ENCODE measurements at places on chromosomes 1 and 21.

GRCh38 chr21:16072221-16072620, 342.4 kb downstream of the USP25 start:
- no peak for DNase-seq

GRCh38 chr1:115672224-115673009, 30.6 kb downstream of the VANGL1 start:
- no peak for DNase-seq

- peak; percentile 59 for DNase-seq
Measured at GRCh38 chr1:198935306-198935921, 296.6 kb downstream of the PTPRC start.

- DNase-seq = no peak
Measured at GRCh38 chr21:17472592-17473271, 40.1 kb upstream of the CXADR start.

GRCh38 chr1:229104654-229105053, 166.3 kb upstream of the RAB4A start:
- no peak for DNase-seq

DNA sequence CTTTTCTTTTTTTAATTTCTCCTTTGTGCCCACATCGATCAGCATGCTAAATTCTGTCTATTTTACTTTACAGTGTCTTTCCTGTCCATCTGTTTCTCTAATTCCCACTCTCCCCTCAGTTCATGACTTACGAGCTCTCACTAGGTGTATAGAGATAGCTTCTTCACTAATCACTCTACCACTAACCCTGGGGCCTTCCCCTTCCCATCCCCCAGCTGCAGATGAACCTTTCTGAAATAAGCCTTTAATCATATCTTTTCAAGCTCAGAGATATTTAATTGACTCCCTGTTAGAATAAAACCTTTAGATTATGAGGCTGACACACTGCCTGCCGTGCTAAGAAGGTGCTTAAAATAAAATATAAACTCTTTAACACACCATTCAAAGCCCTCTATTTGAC, 66.3 kb upstream of the BMP8A start:
- DNase-seq = no peak

GRCh38 chr1:199194862-199195261, 556.0 kb downstream of the PTPRC start:
- DNase-seq = no peak

GRCh38 chr1:90325168-90325567, 330.3 kb downstream of the ZNF326 start:
- DNase-seq = no peak

DNA sequence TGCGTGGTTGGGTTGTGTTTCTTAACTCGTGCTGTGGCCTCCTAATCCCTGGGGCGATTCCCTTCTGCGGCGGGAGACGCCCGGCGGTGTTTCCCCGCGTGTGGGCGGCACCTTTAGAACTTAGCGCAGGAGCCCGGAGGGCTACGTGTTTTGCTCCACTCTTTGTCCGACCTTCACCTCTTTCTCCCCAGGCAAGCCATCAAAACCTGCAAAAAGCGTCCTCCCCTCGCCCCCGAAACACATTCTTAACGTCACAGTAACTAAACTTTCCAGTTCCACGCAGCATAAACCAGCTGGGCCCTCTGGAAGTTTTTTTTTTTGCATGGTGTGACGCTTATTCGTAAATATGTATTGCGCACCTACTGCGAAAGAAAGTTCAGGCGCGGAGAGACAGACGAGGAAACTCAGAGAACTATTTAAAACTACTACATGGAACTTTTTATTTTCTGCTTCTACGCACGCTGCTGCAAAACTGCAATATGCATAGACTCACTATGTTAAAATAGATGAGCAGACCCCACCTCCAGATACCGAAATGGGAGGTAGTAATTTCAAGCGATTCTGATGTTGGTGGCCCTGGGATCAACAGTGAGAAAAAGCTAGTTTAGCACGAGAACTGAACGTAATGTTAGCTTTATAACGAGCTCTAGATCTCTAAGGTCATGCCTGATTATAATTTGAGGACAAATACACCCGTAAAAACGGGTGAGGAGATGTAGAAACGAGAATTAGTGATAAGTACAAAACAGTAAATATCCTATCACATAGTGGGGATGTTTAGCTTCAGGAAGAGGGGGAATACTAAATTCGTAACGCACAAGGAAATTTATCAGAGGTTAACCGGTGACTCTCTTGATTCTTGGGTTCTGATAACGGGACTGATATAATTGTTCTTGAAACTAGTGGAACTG, 920 bp downstream of the MTR start:
- no peak for DNase-seq

- DNase-seq = no peak
Measured at GRCh38 chr1:156493742-156494141, 6.8 kb downstream of the MEF2D start.

- DNase-seq = no peak
Measured at GRCh38 chr1:29310616-29311180, 74.4 kb downstream of the PTPRU start.

DNA sequence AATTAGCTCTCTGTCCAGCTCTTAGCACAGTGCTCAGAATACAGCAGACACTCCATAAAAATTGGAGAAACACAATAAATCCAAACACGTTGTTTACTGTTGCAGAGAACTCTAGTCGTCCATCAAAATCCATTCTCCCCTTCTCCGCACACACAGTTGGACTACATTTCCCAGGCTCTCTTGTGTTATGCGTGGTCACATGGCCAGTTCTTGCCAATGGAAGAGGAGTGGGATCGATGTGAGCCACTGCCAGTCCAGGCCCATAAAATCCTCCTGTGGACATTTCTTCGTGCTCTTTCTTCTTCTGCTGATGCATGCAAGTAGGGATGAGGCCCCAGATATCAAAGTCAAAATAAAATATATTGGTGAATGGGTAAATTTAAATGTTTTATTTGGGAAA, 114.3 kb upstream of the FMN2 start:
- DNase-seq = no peak

DNA sequence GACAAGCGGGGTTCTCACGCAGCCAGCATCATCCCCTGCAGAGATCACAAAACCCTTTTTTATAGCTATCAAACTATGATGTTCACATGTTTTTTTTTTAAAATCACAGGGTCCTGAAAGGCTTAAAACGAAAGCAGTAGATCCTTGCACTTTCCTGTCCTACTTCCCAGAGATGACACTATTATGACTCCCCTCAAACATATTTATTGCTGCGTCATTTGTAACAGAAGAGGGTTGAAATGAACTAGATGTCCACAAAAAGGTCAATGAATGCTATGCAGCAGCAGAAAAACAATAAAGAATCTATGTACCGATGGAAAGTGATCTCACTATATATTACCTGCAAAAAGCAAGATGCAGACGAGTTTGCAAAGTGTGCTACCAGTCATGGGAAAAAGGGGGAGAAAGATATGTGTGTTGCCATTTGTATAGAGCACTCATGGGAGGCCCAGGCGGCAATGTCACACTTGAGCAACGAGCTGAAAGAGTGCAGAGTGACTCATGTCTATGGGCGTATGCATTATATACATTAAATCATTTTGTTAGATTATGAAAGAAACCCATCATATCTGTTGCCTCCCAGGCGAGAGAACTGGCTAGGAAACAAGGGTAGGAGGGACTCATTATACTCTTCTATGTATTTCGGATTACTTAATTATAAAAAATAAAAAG, 68.9 kb upstream of the PARP1 start:
- DNase-seq = no peak

DNA sequence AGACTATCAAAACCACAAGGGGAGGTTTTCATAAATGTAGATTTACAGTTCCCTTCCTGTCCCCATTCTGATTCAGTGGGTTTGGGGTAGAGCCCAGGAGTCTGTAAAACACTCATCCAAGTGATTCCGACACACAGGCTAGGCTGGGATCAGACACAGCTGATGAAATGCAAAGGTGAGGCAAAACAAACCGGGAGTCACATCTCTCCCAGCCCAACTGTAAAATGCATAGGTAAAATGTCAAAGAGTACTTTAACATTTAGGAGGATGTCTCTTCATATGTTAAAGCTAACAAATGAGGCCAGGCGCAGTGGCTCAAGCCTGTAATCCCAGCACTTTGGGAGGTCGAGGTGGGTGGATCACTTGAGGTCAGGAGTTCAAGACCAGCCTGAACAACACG, 45.0 kb downstream of the ZNF281 start:
- no peak for DNase-seq

DNA sequence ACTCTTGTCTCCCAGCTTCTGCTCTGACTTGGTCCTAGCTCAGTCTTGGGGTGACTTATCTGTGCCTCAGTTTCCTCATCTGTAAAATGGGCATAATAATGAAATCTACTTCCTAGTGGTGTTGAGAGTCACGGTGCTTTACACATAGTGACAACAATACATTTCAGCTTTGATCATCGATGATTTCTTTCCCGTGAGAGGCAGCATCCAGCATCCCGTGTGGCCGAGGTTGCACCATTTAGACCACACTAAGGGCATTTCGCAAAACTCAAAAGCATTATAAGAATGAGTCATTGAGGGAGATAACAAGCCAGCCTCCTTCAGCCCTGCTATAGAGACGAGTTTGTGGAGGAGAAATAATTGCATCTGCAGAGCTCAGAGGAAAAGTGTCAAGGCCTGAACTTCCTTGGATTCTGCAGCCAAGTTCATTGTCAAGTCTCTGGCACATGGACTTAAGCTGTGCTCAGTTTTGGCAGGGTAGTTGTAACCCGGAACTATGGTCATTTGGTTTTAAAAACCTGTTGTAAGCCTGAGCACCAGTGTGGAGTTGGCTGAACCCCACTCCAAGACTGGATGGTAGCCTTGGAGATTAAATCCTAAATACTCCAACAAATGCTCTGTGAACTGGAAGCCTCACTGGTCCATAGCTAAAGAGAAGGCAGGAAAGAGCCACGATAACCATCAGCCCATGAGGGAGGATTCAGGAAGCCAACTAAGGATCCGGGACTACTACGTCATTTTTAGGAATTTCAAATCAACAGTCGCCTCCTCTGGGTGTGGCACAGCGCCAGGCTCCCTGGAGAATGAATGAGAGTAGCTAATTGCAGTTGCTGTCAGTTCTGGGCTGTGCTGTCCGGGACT, 64.2 kb downstream of the TCP10L start:
- no peak for DNase-seq

- DNase-seq = peak; percentile 12
Measured at GRCh38 chr1:36133484-36133883, 8.5 kb upstream of the COL8A2 start.

DNA sequence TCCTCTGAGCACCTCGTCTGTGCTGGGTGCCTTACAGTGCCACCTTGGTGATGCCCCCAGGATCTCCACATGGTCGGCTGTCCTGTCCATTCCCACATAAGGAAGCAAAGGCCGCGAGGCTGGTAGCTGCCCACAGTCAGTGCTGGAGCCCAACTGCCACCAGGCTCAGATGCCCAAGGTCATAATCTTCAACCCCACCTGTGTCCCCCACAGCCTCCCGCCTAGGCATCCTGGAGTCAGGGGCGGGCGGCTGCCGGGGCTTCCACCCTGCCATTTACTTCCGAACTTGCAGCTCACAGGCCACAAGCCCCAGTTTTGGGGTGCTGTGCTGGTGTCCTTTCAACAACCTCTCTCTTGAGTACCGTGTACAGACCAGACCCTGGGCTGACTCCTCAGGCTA, 126.3 kb downstream of the CASZ1 start:
- no peak for DNase-seq

DNA sequence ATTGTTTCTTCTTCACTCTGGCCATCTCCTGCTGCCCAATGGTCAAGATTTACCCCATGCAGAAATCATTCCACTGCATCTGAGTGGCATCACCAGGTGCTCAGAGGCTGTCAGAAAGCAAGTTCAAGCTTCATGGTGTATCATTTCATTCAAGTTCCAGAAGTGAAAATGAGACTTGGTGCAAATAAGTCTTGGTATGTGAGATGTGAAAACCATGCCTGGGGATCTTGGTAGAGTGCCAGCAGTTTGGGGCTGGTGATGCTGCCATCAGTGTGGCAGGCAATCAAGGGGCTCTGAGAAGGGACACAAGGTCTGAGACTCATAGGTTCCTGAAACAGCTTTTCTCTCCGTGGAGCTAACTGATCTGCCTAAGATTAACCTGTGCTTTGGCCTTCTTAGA, 52.0 kb downstream of the CD2 start:
- DNase-seq = no peak

DNA sequence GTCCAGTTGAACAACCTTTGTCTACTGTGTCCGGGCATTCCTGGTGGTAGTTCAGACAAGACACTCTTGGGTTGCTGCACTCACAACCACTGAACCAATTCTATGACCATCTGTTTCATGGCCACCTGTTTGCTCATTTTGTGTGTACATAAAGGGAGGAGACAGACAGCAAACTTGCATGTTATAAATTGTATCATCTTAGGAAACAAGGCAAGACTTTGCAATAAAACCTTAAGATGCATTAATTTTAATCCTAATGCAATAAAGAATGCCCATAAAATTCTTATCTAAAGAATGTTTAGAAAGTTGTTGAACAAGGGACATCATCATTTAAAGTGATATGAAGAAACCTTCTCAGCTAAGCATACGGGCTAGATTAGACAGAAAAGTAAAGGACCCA, 34.8 kb downstream of the ADAM30 start:
- no peak for DNase-seq

DNA sequence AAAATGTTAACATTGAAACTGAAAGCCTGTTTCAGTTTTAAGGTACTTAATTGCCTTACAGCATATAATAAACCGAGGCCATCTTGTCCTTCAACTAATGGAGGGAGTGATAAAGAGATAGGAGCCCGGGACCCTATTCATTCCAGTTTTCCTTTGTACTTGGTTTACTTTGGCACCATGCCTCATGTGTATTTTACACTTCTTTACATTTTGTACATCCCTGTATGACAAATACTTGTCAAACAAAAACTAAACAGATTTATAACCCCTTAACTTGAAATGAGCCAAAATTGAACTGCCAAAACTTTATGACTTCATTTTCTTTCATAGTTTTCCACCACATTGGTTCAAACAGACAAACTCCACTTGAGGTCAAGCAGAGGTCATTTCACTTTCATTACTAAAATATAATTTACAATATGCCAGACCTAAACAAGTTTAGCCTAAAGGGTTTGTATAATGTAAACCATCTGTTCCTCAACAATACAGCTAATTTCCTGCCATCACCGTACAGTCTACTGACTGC, 30.9 kb upstream of the UBE2U start:
- no peak for DNase-seq

DNA sequence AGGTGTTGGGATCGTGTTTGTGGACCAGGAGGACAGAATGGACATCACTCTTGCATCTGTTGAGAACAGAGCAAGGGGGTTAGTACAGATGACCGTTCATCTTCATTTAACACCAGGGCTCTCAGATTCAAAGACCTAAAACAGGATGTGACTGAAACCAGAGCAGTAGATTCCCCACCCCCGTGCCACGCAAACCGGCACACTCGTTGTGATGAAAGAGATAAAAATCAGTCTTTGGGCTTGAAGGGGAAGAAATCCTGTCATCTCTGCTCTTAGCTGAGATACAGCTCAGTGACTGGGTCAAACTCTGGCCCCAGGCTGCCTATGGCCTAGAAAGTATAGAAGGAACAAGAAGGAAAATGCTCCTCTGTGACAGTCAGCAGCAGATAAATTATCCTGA, 146.2 kb upstream of the KRTAP19-8 start:
- no peak for DNase-seq

- DNase-seq = no peak
Measured at GRCh38 chr1:210072896-210073504, 135.0 kb downstream of the SYT14 start.

GRCh38 chr1:207431508-207431907, 22.6 kb upstream of the CR2 start:
- DNase-seq = no peak
